ENCODE measurements at places on chromosomes 5 and 9.

GRCh38 chr9:14645648-14646047, 47.6 kb downstream of the ZDHHC21 start:
- H3K4me3 ChIP-seq, result no peak overlapping the region
- H3K4me1 ChIP-seq, result no peaks in the 10 kb centered on the region
- no peaks in the 10 kb centered on the region for H3K36me3 ChIP-seq
- H3K27me3 ChIP-seq, result no peaks in the 10 kb centered on the region

DNA sequence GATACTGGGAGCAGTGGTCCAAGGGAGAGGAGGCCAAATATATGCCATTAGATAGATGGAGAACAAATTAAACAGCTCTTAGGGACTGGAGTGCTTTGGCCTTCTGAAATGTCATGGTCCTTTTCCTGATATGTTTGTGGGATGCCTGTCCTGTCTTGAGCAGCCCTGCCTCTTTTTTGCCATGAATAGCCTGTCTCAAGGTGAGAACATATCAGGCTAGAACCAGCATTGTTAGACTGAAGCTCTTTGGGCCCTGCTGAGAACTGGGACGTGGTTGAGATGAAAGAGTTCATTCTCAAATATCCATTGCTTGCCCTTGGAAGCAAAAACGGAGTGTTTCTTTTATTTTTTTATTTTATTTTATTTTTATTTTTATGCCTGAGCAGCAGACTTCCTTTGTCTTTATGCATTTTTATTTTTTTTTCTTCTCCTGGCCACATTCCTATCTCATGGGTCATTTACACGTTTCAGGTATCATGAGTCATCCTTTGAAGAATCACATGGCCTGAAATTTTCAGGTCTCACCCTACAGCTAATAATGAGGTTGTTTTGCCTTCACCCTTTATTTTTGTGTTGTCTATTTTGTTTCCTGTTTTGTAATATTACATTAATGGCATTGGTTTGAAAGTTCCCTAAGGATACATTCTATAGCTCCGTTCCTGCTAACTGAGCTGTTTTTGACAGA, 371.4 kb downstream of the PSAT1 start:
- H3K4me1 ChIP-seq, result no peaks in the 10 kb centered on the region
- H3K27me3 ChIP-seq, result no peaks in the 10 kb centered on the region
- DNase-seq, result no peak
- H3K36me3 ChIP-seq, result no peaks in the 10 kb centered on the region
- H3K4me3 ChIP-seq, result no peak overlapping the region

- DNase-seq, result no peak
- H3K4me1 ChIP-seq, result no peaks in the 10 kb centered on the region
- peaks cover 9% of the 10 kb centered on the region for H3K36me3 ChIP-seq
- no peaks in the 10 kb centered on the region for H3K27me3 ChIP-seq
- no peak overlapping the region for H3K4me3 ChIP-seq
Measured at GRCh38 chr5:88718736-88719135, 164.2 kb downstream of the MEF2C start.

DNA sequence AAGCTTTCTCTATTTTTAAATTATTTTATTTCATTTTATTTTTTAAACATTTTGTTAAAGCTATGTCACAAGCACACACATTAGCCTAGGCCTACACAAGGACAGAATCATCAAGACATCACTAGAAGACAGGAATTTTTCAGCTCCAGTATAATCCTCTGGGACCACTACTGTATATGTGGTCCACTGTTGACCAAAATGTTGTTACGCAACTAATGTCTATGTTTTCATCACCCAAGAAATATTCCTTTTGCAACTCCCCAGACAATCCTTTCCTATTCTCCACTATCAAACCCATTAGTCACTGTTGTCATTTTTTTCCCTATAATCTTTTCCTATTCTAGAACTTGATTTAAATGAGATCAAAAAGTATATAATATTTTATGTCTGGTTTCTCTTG, 2371.7 kb upstream of the C9orf72 start:
- no peaks in the 10 kb centered on the region for H3K4me1 ChIP-seq
- H3K27me3 ChIP-seq, result no peaks in the 10 kb centered on the region
- H3K4me3 ChIP-seq, result no peak overlapping the region
- no peak for DNase-seq
- no peaks in the 10 kb centered on the region for H3K36me3 ChIP-seq

- no peak overlapping the region for H3K27ac ChIP-seq
- DNase-seq, result no peak
- H3K4me1 ChIP-seq, result no peaks in the 10 kb centered on the region
- H3K27me3 ChIP-seq, result no peaks in the 10 kb centered on the region
Measured at GRCh38 chr5:87074934-87075541, 192.6 kb upstream of the RASA1 start.

DNA sequence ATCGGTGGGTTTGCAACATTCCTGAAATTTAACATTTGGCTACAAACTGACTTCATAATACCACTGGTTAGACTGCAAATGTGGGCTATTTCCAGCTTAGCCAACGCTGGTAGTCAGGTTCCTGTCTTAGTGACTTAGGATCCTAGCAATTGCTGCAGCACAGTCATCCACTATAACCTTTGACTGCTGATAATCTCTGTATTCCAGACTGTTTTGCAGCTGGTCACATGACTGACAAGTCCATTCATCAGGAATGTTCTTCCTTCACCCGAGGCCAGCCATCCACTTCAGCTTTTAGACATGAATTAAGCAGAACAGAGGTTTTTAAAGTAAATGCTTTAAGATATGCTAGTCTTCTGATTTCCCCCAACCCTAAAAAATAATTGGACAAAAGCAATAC, 425.9 kb upstream of the MPDZ start:
- H3K27me3 ChIP-seq, result no peaks in the 10 kb centered on the region
- no peaks in the 10 kb centered on the region for H3K36me3 ChIP-seq
- H3K4me3 ChIP-seq, result no peak overlapping the region
- no peak overlapping the region for H3K27ac ChIP-seq
- peaks cover 10% of the 10 kb centered on the region for H3K4me1 ChIP-seq
- DNase-seq, result no peak

DNA sequence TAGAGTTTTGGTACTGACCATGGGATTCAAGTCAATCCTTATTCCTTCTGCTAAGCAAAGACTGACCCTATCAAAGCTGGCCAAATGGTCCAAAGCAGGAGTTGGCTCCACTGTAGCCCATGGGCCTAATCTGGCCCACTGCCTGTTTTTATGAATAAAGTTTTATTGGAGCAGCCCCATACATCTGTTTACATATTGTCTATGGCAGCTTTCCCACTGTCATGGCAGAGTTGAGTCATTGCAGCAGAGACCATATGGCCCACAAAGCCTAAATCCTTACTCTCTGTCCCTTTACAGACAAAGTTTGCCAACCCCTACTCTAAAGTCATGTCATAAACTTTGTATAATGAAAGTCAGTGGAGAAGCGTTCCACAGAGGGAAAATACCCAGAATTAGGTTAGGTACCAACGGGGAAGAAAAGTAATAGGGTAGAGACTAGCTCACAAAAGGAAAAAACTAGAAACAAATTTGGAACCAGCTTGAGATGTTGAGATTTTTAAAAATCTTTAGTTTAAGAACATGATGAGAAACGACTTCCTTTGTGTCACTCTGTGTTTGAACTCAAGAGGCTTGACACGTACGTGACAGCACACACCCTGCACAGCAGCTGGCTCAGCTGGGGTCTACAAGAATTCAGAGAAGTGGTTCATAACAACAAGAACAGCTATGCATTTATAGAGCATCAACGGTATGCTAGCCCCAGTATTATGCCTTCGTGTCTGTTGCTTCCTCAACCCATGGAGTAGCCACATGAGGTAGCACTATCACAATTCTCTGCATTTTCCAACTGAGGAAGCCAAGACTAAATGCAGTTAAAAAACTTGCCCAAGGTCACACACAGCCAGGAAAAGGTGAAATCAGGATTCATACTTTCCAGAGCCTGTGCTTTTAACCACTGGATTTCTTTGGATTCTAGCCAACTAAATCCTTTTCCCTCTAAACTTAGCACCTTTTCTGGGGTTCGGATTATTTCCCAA, 198.9 kb upstream of the WWC1 start:
- DNase-seq, result no peak
- H3K4me1 ChIP-seq, result no peaks in the 10 kb centered on the region
- H3K4me3 ChIP-seq, result no peak overlapping the region
- no peaks in the 10 kb centered on the region for H3K27me3 ChIP-seq

DNA sequence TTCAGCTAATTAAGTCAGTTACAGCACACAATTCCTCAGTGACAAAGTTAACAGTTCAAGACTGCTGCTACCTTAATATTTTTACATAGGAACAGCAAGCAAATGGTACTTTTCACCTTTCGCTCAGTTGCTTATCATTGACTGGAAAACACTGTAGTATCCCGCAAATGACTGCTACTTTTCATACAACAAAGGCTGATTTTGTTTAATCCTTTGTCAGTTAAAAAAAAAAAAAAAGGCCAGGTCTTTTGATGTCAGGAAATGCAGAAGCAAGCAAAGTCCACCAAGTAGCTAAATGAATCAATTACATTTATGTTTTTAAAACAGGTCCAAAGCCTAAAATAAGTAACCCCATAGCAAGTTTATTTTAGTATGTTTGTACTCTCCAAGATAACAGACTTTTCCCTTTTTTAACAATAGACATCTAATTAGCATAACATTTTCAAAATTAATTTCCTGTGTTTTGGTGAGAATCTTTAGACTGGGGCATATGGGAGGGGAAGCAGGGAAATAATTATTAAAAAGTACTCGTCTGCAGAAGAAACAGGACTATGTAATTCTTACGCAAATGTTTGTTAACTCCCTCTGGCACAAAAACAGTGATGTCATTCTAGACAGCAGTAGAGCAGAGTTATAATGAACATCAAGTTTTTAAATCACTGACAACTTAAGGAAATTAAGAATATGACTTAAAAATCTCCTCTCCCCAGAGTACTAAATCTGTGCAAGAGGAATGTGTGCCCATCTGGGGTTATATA, 9.6 kb downstream of the PFDN1 start:
- H3K27ac ChIP-seq, result peak overlapping the region; percentile 13
- no peak for DNase-seq
- H3K36me3 ChIP-seq, result no peaks in the 10 kb centered on the region
- no peaks in the 10 kb centered on the region for H3K27me3 ChIP-seq
- peaks cover 22% of the 10 kb centered on the region for H3K4me1 ChIP-seq

Data from suprapubic skin (tissue), 4 donors.